Stimulated activated CD4-positive, alpha-beta T cell treated with anti-CD3 and anti-CD28 coated beads, Interleukin-1b, Interleukin-23, amount 100 ng/mL, for 1 hour (primary cell): ENCODE measurements at places on chromosomes 2 and 18.

GRCh38 chr2:40395169-40396073 lies 56.5 kb downstream of the SLC8A1 start:
- no peak for DNase-seq

- DNase-seq = no peak
Measured at GRCh38 chr2:172281648-172282570, 145.5 kb upstream of the ITGA6 start.

GRCh38 chr2:85907671-85908157 lies 18.9 kb upstream of the ST3GAL5 start:
- no peak for DNase-seq

GRCh38 chr18:23227726-23228070 lies 92.4 kb downstream of the CABLES1 start:
- no peak for DNase-seq

- DNase-seq = no peak
Measured at GRCh38 chr18:48238636-48239035, 170.5 kb downstream of the ZBTB7C start.

DNA sequence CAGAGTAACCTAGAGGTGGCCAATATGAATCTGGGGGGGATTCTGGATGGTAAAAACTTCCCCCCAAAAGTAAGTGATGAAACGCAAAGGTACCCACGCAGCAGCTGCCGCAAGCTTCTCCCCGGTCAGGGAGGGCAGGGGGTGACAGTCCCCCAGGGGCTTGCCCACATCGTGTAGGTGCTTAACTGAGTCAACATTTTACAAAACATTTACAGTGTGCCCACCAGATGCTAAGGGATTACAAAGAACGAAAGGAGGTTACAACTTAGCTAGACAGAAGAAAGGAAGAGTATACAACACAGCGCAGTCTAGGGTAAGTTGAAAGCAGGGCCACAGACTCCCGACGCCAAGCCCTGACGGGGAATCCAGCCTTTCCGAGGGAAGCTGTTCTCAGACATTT lies 45.6 kb downstream of the LPIN2 start:
- no peak for DNase-seq

DNA sequence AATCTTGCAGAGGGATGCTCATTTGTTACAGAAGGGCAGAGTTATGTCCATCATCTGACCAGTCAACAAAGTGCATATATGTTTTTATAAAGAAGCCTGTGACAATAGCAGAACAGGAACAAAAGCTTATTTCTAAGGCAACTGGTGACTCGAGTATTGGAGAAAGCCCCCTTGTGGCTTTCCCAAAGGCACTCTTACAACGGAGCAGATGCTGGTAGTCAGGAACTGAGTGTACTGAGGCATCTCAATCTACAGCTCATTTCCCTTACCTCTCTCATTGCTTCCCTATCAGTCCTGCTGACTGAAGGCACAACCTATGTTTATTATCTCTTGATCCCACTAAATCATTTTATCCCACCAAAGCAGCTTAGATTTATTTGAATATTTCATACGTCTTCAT lies 557.1 kb upstream of the CHAC2 start:
- DNase-seq = no peak

- DNase-seq = no peak
Measured at GRCh38 chr2:96315005-96315399, 9.7 kb upstream of the SNRNP200 start.
